ENCODE measurements at places on chromosomes 2 and 18. TPM values are rescaled to one million over a fixed set of nuclear protein-coding genes. Genes with fewer than 3 reads are reported as not detected.

The GRHL1 gene
- 2.5 TPM for total RNA-seq

The RHOB gene
- 1,323 TPM for total RNA-seq

The SERPINB13 gene
- total RNA-seq: not detected

The SRD5A2 gene
- not detected for total RNA-seq

The HRH4 gene
- total RNA-seq: under 0.01 TPM

The VAMP8 gene
- total RNA-seq: 17.8 TPM

The IKZF2 gene
- total RNA-seq: 11.4 TPM

The PDCL3 gene
- total RNA-seq: 41.3 TPM

The COLEC12 gene
- total RNA-seq: 24.7 TPM

The ATP8B1 gene
- total RNA-seq: 18.0 TPM

The FOXI3 gene
- not detected for total RNA-seq

The NXPH2 gene
- not detected for total RNA-seq

The MYO7B gene
- 3.0 TPM for total RNA-seq

The HK2 gene
- 1.3 TPM for total RNA-seq
